ENCODE measurements at places on chromosomes 11 and 22.

DNA sequence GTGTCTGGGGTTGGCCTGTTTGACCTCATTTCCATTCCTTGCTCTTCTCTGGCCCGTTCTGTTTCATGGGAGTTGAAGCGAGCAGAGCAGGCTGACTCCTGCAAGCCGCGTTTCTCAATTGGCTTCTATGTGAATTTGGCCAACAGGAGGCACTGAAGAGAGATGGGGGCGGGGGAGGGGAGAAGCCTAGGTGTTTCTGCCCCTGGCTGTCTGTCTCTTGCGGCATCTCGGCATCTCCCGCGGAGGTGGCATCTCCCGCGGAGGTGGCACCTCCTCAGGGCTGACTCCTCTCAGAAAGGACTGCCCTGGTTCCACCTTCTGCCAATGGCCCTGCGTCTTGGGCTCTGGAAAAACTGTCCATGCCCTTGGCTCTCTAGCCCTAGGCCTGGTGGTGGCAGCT lies 125.6 kb upstream of the CSNK2A3 start:
- no peak for DNase-seq

- DNase-seq: no peak
Observed at GRCh38 chr11:14886513-14886912, 5.5 kb downstream of the CYP2R1 start.

DNA sequence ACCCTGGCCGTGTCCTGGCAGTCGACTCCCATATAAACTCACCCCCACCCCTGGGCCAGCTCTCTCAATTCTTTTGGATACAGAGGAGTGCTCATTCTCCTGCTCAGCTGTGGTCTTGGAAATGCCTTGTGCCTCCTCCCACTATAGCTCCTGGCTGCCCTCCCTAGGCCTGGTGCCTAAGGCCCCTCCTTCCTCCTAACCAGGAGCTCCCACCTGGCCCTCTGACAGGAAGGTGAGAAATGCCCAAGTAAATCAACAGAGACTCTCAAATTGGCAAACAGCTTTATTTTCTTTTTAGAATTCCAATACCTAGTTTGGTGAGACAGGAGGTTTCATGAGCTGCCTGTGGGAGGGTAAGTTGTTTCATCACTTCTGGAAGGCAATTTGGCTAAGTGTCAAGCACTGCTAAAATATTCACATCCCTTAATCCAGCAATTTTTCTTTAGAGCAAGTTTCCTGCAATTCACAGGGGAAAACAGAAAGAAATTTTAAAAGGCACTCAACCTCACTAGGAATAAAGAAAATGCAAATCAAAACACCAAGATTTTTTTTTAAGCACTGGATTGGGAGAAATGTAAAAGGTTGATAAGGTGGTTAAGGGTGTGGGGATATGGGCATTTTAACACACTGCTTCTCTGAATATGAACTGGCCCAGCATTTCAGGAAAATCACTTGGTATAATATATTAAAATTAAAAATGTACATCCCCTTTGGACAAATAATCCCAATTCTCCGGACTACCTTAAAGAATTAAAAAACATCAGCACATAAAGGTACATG lies 209.7 kb upstream of the ARHGAP20 start:
- no peak for DNase-seq

- no peak for DNase-seq
Observed at GRCh38 chr22:40610329-40610850, 26.1 kb downstream of the MRTFA start.

GRCh38 chr11:62295504-62295903 lies 3.4 kb downstream of the SCGB1D4 start:
- DNase-seq: no peak

- peak; percentile 3 for DNase-seq
Observed at GRCh38 chr11:120929664-120930154, 94.2 kb upstream of the TBCEL start.

DNA sequence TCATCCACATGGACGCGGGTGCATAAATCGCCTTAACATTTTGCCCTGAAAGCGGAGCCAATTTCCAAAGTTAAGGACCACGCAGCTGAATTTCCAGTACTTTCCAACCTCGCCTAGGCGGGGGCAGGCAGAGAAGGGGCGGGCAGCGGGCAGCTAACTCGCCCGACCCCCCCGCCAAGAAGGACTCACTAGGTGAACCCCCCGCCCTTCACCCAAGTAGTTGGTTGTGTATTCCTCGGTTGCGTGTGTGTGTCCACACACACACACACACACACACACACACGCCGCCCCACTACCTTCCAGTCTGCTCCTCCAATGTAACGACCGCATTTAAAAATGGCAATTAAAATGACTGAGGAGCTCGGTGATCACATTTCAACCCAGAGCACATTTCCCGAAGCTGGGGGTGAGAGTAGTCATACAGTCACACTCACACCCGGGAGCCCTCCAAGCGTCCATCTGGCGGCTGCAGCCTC lies 1.4 kb downstream of the TENM4 start:
- no peak for DNase-seq

GRCh38 chr22:39028281-39028680 lies 7.4 kb downstream of the APOBEC3D start:
- no peak for DNase-seq

GRCh38 chr11:296171-297050 lies 2.9 kb downstream of the IFITM5 start:
- peak; percentile 3 for DNase-seq

DNA sequence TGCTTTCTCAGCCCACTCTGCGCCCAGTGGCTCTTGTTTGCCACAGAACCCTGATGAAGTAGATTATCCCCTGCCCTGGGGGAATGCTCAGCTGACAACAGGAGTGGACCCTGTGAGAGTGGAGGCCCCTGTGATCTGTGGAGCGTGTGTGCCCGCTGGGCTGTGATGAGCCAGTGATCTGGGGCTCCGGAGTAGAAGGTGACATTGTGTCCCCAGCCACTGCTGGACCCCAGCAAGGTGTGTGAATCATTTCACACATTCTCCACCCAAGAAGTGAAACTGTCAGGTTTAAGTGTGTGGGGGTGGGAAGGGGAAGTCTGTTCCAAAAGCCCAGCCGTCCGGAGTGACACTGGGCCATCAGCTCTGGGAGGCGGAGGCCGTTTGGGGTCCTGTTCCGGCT lies 33.1 kb upstream of the GRAMD4 start:
- no peak for DNase-seq

DNA sequence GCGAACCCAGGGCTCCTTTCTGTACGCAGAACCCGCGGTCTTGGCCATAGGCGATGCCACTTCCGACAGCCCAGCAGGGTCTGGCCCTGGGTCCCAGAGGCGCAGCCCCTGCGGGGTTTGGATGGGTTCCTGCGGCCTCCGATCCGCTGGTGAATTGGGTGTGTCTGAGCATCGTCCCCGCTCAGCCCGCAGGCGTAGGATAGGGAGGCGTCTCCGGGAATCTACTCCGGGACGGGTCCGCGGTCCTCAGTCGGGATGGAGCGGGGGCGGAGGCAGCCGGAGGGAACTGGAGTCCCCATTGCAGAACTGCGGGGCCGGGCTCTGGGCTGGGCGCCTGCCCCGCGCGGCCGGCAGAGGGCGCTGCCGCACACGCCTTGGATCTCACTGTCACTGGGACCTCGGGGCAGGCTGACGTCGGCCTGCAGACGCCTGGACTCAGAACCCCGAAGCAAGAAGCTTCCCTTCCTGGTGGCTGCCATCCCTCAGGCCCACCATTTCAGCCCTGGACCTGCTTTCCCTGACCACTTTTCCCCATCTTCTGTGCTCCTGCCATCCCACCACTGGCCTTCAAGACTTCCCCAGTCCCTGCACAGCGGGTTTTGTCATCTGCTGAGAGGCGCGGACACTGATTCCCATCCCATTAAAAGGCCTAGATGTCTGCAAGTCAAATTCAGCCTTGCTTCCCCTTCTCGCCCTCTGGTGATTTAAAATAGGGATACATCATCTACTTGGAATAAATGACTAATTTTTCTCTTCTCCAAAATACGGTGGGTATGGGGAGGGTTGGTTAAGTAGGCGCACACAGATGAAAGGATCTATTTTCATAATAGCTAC lies 38.3 kb upstream of the CREB3L1 start:
- peak; percentile 76 for DNase-seq

GRCh38 chr11:114282488-114282887 lies 13.7 kb upstream of the NNMT start:
- DNase-seq: no peak

GRCh38 chr11:111694851-111695250 lies 71.3 kb downstream of the PPP2R1B start:
- DNase-seq: no peak

DNA sequence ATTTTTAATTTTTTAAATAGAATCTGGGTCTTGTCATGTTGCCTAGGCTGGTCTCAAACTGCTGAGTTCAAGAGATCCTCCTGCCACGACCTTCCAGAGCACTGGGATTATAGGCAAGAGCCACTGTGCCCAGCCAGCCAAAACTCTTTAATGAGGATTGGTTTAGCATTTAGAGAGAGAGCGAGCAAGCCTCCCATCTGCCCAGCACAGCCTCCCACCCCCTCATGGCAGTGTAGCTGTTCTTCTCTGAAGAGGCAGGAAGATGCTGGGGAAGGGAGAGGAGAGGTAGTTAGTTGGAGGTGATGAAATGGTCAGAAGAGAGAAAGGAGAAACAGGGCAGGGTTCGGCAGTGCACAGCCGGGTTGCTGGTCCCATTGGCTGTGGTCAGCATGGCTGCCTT lies 105.7 kb downstream of the SCN3B start:
- DNase-seq: no peak

DNA sequence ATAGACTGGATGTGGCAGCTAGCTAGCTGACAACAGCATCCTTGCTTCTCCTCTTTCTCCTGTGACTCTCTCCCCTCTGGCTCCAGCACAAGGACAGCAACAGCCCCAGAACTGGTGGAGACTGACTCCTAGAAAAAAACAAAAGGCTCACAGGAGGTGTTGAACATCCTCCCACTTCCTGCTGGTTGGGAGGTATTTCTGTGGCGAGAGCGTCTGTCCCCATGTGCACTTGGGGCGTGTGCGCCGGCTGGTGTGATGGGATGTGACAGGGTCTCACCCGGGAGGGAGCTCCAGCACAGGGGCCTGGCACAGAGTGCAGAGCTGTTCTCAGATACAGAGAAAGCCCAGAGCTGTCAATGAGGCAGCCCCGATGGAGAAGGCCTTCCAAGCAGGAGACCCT lies 107.2 kb upstream of the E2F8 start:
- DNase-seq: no peak

- DNase-seq: no peak
Observed at GRCh38 chr11:13875643-13876042, 86.9 kb upstream of the SPON1 start.

DNA sequence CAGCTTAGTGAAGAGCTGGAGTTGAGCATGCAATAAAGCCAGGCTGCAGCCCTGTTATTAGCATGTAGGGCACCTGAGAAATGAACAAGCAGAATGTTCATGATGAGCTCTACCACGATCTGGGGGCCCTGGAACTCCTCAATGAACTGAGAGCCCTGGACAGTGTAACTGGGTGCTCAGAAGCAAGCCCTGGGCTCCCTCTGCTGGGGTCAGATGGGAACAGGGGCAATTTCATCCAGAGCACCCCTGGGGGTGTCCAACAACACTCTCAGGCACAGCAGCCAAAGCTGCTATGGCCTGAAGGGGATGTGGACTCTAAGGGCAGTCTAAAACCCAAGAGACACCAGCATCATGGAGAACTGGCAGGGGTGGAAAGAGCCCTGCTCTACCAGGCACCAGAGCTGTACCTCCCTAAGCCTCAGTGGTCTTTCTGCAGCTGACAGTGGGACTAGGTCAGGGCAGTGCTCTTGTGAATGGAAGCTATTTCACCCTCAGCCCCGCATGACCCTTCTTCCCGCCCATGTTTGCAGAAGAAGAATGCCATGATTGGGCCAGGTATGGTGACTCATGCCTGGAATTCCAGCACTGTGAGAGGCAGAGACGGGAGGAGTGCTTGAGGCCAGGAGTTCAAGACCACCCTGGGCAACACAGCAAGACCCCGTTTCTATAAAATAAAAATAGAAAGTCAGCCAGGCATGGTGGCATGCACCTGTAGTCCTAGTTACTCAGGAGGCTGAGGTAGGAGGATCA lies 28.9 kb downstream of the THOC5 start:
- DNase-seq: no peak

GRCh38 chr22:38953577-38954413 lies 3.6 kb upstream of the APOBEC3A start:
- peak; percentile 43 for DNase-seq

- no peak for DNase-seq
Observed at GRCh38 chr11:74321487-74322188, 10.2 kb upstream of the P4HA3 start.

DNA sequence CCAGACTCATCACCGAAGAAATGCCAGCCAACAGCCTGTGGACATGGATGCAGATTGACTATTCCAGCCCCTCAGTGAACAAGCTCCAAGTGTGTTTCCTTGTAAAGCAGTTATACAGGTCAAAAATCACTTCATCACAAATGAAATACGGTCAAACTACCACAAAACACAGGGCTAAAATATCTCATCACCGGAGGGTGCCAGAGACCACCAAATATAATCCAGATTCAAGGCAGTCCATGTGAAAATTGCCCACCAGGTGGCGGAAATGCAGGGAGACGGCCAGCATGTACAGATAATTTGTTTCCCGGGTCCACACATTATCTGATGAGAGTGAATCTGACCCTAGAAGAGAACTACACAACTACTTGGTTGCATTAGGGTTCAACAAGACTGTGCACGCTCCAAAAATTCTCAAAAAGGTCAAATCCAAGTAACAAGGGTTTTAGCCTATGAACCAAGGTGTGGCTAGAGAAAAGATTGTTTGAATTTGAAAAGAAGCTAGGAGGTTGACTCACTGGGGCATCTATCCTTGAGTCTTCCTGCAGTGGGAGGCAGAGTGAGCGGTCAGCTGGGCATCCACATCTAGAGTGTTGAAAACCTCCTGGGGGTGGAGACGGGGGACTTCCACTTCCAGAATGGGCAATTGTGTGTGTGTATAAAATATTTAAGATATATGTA lies 71.7 kb downstream of the IGLL5 start:
- peak; percentile 59 for DNase-seq

DNA sequence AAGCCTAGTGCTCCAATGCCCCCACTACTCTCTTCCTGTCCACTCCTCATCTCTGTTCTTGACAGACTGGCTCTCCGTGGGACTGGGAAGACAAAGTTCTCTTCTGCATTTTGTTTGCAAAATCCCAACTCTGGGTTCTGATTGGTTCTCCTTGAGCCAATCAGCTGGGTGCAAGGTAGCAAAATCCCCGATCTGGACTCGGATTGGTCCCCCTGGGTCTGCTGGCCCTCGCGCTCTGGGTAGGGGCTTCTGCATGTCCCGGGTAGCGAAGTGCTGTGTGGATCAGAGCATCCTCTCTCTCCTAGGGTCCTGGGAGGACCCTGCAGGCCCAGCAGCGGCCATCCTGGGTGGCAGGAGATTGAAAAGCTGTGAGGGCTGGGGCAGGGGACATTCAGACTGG lies 22.3 kb upstream of the A4GALT start:
- DNase-seq: no peak

GRCh38 chr11:21635394-21636145 lies 557.3 kb upstream of the ANO5 start:
- no peak for DNase-seq

GRCh38 chr11:121895919-121896318 lies 220.1 kb downstream of the BLID start:
- no peak for DNase-seq

- no peak for DNase-seq
Observed at GRCh38 chr11:59779487-59779886, 24.3 kb downstream of the STX3 start.

All from activated T-helper 1 cell treated with anti-CD3 and anti-CD28 coated beads, Interleukin-2, amount 50 U/mL, for 16 hours (primary cell).